ENCODE measurements at places on chromosomes 12 and 14. TPM values are rescaled to one million over a fixed set of nuclear protein-coding genes. Genes with fewer than 3 reads are reported as not detected.

GRCh38 chr14:52873065-52873464 lies 77.8 kb downstream of the FERMT2 start:
- DNase-seq, result no peak

GRCh38 chr12:106289196-106289681 lies 13.3 kb upstream of the TCP11L2 start:
- no peak for DNase-seq

The CLECL1 gene
- total RNA-seq, result 1.1 TPM

The CEBPE gene
- 0.31 TPM for total RNA-seq

The SRRM4 gene
- total RNA-seq, result 0.04 TPM

The SLC5A8 gene
- not detected for total RNA-seq

- DNase-seq, result no peak
Measured at GRCh38 chr14:64349741-64350490, 38.2 kb upstream of the MTHFD1 start.

DNA sequence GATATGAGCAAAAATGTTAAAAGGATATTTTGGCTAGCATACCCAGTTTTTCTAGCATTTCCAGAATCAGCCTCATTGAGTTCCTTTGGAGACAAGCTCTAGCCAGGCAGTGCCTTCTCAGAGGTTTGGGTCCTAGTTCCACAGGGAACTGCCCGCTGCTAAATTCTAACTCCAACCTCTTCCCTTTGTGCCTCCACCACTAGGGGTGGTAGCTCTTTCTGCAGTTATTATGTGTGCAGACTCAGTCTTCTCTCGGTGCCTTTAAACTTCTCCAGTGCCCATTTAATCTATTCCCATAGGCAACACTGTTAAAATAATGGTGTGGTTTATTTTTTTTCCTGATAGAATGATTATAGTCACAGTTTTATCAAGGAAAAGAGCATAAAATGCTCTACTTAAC lies 21.5 kb upstream of the SLC25A3 start:
- no peak for DNase-seq

DNA sequence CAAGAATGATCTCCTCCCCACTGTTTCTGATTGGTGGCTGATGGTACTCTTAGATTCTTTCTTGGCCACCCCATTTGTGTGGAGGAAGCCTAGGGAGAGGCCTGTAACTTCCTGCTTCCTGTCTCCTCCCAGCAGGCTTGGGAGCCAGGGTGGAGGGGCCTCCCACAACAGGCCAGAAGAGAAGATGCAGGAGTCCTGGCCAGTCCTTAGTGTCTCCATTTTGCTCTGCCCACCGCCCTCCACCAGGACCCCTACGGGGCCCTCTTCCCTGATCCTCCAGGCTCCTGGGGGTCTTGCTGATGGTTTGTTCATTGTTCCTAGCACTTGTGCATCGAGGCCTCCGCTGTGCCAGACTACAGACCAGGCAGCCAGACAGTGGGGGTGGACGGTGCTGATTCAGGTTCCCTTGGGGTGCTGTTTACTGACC lies 6.8 kb downstream of the TSPAN9 start:
- DNase-seq, result no peak

DNA sequence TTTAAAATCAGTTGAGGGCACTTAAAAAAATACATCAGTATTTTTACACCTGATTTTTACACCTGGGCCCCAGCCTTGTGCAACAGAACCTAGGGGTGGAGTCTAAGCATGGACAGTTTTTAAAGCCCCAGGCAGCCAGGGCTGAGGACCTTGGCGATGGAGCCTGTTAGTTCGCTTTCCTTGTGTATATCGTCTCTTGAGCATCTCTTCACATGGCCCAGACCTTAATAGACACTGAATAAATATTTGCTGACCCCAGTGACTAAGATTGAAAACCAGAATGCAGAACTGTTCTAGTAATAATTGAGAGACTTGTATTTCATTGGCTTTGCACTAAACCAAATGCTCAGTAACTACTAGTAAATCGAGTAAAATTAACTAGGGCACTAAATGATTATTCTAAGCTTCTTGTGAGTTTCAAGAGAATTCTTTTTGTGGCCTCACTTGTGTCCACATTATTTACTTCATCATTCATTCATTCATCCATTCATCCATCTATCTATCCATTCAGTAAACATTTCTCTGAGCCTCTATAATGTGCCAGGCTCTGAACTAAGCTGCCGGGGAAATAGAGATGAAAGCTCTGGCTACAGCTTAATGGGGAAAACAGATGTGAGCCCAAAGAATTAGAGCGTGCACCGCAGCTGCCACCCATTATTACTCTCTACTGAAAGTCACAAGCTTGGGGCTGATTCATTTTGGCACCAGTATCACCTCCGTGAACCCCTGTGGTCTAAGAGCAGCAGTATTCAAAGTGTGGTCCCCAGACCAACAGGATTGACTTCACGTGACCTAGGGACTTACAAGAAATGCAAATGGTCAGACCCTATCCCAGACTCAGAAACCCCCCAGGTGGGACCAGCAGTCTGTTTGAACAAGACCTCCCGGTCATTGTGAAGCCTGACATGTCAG lies 30.7 kb upstream of the BCL7A start:
- DNase-seq, result no peak
